ENCODE measurements at places on chromosomes 13 and 19. TPM values are rescaled to one million over a fixed set of nuclear protein-coding genes. Genes with fewer than 3 reads are reported as not detected.

Gene SIGLEC8
- polyA plus RNA-seq: 0.06 TPM

Gene NLRP4
- polyA plus RNA-seq: not detected

Gene LILRB1
- 1.0 TPM for polyA plus RNA-seq

Gene AZU1
- 1.9 TPM for polyA plus RNA-seq

Gene IGSF23
- polyA plus RNA-seq: 2.4 TPM

Gene RSPH6A
- polyA plus RNA-seq: not detected

Gene CEACAM3
- 0.15 TPM for polyA plus RNA-seq

Gene ABCA7
- 10.1 TPM for polyA plus RNA-seq

Gene FARP1
- polyA plus RNA-seq: 327 TPM

Gene CCL25
- 0.42 TPM for polyA plus RNA-seq

Gene ZNF835
- polyA plus RNA-seq: 3.5 TPM

Gene RXFP2
- 0.89 TPM for polyA plus RNA-seq
